ENCODE measurements at places on chromosomes 2 and 18.

- DNase-seq = no peak
Observed at GRCh38 chr18:24315170-24315569, 82.5 kb downstream of the OSBPL1A start.

- DNase-seq = no peak
Observed at GRCh38 chr2:6254441-6254840, 562.3 kb downstream of the SOX11 start.

DNA sequence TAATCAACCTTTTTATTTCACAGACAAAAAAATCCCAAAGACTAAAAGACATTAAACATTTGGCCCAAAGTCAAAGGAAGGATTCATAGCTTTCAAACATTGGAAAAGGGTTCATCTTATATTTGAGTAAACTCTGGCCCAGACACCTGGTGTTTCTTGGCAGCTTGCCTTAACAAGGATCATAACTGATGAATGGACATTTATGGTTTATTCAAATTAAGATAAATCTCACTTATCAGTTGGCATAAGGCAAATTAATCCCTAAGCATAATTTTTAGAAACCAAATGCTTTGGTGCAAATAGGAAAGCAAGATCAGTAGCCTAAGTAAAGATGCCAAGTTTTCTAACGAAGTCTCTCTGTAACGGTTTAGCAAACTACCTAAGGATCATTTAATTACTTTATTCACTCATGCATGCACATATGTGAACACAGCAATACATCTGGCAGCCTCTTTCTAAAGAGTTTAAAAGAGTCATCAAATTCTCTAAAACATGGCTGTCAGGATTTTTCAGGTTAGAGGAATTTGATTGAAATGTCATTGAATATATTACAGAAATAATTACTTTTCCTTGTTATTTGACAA, 323.4 kb upstream of the RBMS1 start:
- no peak for DNase-seq

GRCh38 chr2:64651590-64651989, 2.1 kb downstream of the SERTAD2 start:
- DNase-seq = no peak

DNA sequence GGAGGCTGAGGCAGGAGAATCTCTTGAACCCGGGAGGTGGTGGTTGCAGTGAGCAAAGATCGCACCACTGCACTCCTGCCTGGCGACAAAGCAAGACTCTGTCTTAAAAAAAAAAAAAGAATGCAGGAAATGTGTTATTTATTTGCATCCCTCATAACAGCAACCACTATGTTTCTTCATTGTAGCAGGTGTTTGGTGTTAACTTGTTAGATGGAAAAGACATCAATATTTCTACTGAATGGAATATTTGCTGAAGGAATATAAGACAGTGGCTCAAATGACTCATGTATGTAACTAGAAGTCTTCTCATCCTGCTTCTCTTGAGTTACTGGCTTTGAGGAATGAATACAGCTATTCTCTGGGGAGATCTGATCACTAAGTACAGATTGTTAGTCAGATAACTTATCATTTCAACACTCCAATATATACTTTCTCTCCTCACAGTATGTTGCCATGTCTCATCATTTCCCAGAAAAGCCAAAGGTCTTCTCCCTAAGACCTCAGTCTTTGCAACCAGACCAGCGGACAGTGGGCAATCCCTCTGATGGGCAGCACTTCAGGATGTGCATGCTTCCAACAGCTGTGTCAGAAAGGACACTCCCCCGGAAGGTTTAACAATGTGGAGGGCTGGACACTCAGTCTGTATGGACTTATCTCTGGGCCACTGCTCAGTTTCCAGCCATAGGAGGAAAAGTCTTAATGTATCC, 104.4 kb upstream of the STK17B start:
- DNase-seq = no peak

- DNase-seq = no peak
Observed at GRCh38 chr18:23442958-23443357, 10.1 kb upstream of the RIOK3 start.
